Right ventricle myocardium inferior (tissue), 1 donor: ENCODE measurements at places on chromosomes 4 and X. TPM values are rescaled to one million over a fixed set of nuclear protein-coding genes. Genes with fewer than 3 reads are reported as not detected.

The EREG gene
- total RNA-seq = not detected

The PGAM4 gene
- total RNA-seq = not detected

The MFAP3L gene
- 7.0 TPM for total RNA-seq

The MTNR1A gene
- total RNA-seq = not detected

The RXFP1 gene
- total RNA-seq = not detected

The FAM114A1 gene
- total RNA-seq = 25.3 TPM

The FGD1 gene
- total RNA-seq = 6.4 TPM

The S100G gene
- total RNA-seq = not detected

The GYPB gene
- total RNA-seq = not detected

The NDST4 gene
- total RNA-seq = not detected

The TRAM1L1 gene
- 0.57 TPM for total RNA-seq

The OTC gene
- total RNA-seq = not detected

The ADAD1 gene
- total RNA-seq = not detected

The LYAR gene
- 11.3 TPM for total RNA-seq

The MAGEA9B gene
- total RNA-seq = not detected

The SPANXN3 gene
- not detected for total RNA-seq
